ENCODE measurements at places on chromosomes 6 and 20.

DNA sequence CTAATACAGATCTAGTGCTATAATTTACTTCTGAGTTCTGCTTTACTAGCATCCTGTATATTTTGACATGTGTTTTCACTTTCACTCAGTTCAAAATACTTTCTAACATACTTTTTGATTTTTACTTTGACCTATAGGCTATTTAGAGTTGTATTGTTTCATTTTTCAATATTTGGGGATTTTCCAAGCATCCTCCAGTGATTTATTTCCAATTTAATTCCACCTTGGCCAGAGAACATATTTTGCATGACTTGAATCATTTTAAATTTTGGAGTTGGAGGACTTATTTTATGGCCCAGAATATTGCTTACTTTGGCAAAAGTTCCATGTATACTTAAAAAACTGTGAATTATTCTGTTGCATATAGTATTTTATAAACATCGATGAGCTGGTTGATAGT is 1215.6 kb upstream of the MAP3K7 start:
- no peak for DNase-seq

- no peak for DNase-seq
Observed at GRCh38 chr6:1765160-1765903, 155.6 kb downstream of the FOXC1 start.

GRCh38 chr20:32789896-32790750 is 27.9 kb downstream of the DNMT3B start:
- peak; percentile 47 for DNase-seq

DNA sequence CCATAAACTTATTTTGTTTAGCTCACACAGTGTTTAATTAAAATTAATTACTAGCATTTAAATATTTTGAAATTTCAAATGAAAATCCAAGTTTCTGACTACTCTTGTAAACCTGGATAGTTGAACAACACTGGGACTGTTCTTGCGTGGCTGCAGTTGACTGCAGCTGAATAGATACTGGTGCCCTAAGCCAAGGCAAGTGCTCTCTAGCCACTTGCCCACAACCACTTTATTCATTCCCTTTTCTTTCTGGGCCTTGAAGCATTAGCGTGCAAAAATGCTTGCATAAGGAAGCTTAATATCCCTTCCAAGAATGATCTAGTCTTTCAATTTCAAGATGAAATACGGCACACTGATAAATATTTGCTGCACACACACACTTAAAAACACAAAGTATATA is 676.0 kb upstream of the MARCKS start:
- DNase-seq, result no peak

DNA sequence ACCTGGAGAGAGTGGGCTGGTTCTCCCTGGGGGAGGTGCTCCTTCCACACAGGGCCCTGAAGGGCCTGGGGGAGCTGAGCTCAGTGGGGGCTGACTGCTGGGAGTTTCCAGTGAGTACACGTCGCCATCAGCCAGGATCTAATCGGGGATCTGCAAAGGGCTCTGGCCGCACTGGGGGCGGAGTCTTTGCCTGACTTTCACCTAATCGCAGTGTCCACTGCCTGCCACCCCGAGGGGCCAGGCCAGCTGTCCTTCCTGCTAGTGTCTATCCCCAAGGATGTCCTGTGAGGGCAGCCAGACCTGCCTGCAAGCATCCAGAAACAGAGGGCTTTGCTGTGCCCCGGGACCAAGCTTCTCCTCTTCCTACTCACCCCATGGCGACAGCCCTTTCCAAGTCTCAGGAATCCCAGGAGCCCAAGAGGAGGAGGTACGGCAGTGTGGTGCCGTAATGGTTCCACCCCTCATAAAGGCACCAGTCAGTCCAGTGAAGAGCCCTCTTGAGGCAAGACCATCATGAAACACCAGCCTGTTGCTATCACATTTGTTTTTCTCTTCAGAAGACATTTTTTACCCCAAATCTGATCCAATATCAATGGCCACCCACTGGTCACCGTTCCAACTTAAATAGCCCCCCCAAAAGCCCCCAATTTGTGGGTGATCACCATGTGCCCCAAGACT is 243.1 kb upstream of the ECI2 start:
- DNase-seq, result no peak

DNA sequence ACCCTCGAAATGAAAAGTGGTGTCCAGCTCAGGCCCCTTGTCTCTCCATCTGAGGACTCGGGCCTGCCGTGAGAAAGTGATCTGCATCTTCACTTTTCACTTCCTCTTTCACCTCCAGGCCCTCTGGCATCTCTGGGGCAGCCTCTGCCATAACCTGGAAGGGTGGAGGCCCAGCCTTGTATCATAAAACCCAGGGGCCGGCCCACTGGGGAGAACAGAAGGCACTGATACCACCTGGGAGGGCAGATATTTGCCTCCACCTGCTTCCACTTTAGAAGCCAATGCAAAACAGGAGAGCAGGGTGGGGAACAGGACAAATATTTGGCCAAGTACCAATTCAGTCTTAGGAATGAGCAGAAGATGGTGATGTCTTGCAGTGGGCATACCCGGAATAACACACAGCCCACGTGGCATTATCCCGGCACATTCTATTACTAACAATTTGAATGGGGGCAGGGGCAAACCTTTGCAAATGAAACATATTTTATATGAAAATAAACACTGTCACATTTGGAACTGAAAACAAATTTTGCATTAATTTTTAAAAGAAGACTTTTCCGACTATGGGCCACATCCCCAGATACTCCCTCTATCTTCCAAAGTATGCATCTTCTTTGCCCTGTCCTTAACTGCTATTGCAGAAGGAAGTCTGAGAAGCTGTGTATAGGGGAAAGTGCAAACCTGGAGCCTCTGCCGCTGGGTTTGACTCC is 69.2 kb upstream of the TBC1D7 start:
- peak; percentile 33 for DNase-seq

DNA sequence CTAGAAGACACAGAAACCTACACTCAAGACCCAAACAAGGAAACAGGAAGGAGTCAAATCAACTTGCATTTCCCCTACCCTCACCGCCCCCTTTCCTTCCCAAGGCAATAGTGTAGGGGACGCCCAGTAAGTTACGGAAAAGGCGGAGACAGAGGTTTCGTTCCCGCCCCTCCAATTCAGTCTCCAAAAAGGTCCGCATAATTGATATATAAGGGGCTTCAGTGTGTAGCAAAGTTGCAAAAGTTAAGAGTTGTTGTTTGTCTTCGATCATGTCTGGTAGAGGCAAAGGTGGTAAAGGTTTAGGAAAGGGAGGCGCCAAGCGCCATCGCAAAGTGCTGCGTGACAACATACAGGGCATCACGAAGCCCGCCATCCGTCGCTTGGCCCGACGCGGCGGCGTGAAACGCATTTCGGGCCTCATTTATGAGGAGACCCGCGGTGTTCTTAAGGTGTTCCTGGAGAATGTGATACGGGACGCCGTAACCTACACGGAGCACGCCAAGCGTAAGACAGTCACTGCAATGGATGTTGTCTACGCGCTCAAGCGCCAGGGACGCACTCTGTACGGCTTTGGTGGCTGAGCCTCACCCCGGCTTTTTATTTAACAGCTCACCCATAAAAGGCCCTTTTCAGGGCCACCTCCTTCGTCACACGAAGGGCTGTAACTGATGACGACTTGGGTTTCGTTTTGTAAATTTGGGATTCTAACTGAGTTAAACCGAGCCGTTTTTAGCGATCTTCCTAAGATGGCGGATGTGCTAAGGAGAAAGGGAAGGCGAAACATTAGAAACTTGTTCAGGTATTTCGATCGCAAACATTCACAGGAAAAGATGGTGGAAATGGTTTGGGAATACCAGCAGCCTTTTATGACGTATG is 124.6 kb upstream of the BTN3A2 start:
- DNase-seq, result no peak

GRCh38 chr20:33071198-33071597 is 8.2 kb upstream of the BPIFB4 start:
- DNase-seq, result no peak

GRCh38 chr6:135411339-135411738 is 86.2 kb downstream of the AHI1 start:
- no peak for DNase-seq

DNA sequence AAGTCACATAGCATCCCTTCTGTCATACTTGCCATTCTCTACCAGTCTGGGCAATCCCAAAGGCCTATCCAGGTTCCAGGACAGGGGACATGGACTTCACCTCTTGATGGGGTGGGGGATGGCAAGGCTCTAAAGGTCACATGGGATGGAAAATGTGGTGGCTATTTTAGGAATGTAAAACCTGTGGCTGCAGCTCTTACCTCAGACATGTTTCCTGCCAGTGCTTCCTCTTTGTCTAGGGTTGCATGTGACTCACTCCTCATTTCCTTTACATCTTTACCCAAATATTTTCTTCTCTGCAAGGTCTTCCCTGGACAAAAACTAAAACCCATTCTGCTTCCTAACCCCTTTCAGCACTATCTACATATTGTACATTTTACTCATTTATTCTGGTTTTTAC is 135.7 kb downstream of the BTBD3 start:
- no peak for DNase-seq

DNA sequence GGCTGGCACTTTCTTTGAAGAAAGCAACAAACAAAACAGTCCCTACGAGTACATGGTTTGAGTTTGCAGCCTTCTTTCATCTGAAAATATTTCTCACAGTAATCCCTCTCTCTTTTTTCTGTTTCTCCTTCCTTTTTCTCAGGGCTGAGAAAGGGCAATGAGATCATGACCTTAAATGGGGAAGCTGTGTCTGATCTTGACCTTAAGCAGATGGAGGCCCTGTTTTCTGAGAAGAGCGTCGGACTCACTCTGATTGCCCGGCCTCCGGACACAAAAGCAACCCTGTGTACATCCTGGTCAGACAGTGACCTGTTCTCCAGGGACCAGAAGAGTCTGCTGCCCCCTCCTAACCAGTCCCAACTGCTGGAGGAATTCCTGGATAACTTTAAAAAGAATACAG is 80.7 kb upstream of the CLDN20 start:
- no peak for DNase-seq

DNA sequence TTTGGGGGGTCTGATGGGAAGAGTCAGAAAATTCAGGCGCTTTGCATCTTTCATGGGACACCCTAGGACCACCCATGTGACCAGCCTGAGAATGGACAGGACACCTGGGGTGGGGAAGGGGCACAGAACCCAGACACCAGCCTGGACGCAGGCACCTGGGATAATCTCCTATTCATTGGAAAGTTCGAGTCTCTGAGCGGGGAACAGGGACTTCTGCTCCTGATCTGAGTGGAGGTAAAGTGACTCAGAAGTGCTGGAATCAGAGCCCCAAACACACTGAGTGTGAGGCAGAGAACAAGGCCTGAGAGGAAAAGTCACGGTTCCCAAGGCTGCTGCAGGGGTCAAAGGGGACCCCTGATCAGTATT is 1.4 kb downstream of the HLA-B start:
- DNase-seq, result no peak

GRCh38 chr6:437037-437392 is 45.5 kb downstream of the IRF4 start:
- DNase-seq, result no peak

DNA sequence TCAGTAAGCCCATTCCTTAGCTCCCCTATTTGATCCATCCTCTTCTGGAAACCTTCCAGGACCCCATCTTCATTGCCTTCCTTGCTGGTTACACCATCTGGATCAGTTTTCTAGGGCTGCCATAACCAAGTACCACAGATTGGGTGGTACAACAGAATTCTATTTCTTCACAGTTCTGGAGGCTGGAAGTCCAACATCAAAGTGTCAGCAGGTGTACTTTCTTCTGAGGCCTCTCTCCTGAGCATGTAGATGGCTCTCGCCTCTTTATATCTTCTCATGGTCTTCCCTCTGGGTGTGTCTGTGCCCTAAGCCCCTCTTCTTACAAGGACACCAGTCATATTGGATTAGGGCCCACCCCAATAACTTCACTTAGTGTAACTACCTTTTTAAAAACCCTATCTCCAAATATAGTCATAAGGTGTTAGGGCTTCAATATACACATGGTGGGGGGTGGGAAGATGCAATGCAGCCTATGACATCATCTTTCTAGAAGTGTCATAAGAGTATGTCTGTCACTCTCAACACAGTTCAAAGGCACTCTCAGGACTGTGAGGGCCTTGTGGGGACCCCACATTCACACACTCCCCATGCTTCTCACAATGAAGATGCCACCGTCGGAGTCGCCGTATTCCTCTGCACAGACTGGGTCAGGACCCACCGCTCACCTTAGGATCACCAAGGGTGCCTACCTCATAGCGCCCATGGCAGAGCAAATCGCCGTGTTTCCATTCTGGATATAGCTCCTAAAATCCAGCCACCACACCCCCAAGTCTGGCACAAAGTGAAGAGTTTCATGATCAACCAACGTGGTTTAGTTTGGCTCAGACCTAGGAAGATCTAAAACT is 12.2 kb upstream of the PRND start:
- DNase-seq, result no peak

GRCh38 chr6:5866547-5867051 is 140.1 kb downstream of the NRN1 start:
- no peak for DNase-seq

GRCh38 chr6:115551527-115551926 is 509.2 kb downstream of the FRK start:
- DNase-seq, result no peak

DNA sequence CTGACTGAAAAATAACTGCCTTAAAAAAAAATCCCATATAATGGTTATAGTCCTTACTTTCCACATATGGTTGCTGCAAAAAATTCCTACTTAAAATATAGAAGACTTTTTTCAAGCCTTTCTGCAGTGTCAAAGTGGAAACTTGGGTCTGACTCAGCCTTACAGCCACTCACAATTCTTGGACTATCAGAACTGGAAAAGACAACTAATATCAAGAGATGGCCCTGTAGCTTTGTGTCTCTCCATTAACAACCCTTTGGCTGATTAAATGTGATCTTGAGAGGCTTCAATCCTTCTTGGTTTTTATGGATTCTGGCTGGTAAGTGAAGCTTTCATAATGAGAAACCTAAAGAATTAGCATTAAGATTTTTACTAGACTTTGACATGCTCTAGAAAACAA is 307.8 kb downstream of the RNGTT start:
- no peak for DNase-seq

- DNase-seq, result no peak
Observed at GRCh38 chr6:21022343-21023107, 488.3 kb downstream of the CDKAL1 start.

GRCh38 chr6:63471654-63472053 is 100.6 kb upstream of the LOC128125822 start:
- no peak for DNase-seq

GRCh38 chr20:1912053-1912452 is 16.8 kb downstream of the SIRPA start:
- no peak for DNase-seq

GRCh38 chr6:159499034-159499433 is 194.0 kb downstream of the SOD2 start:
- no peak for DNase-seq

GRCh38 chr6:154410619-154411072 is 54.0 kb upstream of the IPCEF1 start:
- no peak for DNase-seq
